Heart left ventricle (tissue), 16 donors: ENCODE measurements at places on chromosomes 1 and 21. TPM values are rescaled to one million over a fixed set of nuclear protein-coding genes. Genes with fewer than 3 reads are reported as not detected.

The GBP7 gene
- not detected for polyA plus RNA-seq

The CYP4A22 gene
- not detected for polyA plus RNA-seq

The TOR1AIP1 gene
- polyA plus RNA-seq = 22.0 TPM

- no peak for DNase-seq
Observed at GRCh38 chr1:18020021-18020817, 87.4 kb upstream of the IGSF21 start.

DNA sequence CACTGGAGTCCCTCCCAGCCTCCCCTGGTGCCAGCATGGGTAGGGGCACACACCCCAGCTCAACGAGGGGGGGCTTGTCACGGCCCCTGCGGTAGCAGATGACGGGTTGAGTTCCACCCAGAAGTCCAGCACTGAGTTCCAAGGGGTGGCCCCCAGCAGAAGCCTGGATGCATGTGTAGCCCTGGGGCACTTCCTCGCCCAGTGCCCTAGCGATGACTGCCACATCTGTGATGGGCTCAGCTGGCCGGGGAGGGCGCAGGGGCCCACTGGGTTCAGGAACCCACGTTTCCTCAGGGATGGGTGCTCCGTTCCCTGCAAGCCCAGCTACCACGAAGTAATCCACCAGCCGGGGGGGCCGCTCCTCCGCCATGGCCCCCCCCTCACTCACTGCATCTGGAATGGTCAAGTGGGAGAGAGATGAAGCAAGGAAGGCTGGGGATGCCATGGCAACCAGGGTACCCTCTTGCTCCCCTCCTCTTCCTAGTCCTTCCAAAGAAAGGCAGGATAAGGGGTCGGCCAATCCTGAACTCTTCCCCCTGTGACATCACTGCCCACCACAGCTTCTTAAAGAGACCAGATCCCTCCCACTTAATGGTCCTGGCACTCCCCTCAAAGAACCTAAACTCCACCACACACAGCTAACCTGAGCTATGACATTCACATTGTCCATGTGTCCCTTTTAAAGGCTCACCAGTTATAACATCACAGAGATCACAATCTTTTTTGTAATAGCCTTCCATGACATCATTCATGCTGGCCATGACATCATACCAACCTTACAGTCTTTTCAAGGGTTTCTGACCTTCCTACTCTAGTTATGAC is 2.3 kb downstream of the DENND4B start:
- no peak for DNase-seq

GRCh38 chr1:231187571-231187970 is 25.7 kb downstream of the TRIM67 start:
- no peak for DNase-seq

GRCh38 chr1:20546637-20547036 is 5.7 kb upstream of the FAM43B start:
- DNase-seq = no peak

GRCh38 chr1:13892671-13893325 is 192.8 kb downstream of the PRDM2 start:
- DNase-seq = no peak
